Stimulated activated CD8-positive, alpha-beta memory T cell treated with anti-CD3 and anti-CD28 coated beads, Interleukin-7, amount 100 ng/mL, for 4 hours (primary cell): ENCODE measurements at places on chromosomes 3 and 15.

DNA sequence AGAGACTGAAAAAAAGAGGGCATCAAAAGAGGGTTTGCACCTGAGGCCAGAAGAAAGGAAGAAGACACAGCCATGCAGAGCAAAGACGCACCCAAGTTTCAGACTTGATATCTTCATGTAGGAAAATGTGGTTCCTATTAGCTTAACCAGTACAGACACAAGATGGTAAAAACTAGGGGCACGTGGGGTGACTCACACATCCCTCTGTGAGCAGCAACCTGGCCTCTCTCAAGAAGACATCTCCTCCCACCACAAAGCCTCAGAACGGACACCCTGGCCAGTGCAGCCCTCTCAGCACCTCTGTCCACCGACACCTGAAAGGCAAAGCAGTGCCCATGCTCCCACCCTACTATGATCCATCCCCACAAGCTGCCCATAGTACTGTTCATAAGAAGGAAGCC lies 33.3 kb downstream of the GLB1 start:
- peak; percentile 64 for DNase-seq

GRCh38 chr3:171700157-171700556 lies 110.1 kb downstream of the PLD1 start:
- no peak for DNase-seq

DNA sequence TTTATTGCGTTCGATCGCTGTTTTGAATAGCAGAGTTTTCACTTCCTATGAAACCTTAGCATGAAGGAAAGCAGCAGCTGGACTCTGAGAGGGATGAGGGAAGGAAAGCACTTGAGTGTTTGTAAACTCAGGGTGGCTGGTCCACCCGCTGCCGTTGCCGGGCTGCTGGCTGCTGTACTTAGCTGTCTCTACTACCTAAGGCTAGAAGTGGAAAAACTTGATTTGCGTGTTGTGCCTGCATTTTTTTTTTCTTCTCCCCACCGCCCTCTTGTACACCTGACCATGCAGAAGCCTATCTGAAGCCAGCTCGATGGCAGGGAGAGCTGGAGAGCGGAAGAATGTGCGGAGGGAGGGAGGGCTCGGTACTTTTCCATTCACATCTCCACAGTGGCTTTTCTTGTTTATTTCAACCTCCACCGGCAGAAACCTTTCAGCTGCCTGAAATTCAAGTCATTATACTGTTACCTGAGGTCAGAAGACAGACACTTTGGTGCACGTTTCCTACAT lies 4.8 kb upstream of the BCL6 start:
- DNase-seq: no peak

DNA sequence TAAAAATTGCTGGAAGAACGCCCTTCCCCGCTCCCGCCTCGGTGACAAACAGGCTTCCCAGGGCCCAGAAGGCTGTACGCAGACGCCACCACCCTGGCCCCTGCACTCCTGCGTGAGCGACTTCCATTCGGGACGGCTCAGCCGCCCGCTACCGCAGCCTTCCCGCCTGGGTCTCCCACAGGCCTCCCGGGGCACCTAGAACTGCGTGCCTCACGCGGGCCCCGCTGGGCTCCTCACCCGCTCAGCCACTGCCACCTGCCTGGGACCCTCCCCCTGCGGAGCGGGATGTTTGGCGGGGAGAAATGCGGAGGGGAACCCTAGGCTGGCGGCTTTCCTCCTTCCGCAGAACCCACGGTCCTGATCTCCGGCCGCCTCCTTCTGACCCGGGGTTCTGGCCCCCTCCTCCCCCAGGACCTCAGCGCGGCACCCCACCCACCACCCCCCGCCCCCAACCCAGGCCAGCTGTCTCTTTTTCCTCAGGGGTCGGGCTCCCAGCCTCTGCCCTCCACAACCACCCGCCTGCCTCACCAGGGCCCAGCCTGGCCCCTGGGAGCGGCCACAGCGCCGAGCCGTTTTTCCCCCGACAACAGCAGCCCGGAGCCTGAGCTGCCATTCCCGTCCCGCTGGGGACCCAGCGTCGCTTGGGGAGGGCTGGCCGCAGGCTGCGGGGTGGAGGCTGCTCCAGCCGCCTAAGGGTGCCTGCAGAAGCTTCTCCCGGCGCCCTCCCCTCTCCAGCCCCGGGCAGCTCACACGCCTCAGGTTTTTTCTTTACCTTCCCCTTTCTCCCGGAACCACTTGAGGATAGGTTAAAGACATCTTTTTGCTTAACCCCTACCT lies 27.6 kb upstream of the RAB7A start:
- no peak for DNase-seq

DNA sequence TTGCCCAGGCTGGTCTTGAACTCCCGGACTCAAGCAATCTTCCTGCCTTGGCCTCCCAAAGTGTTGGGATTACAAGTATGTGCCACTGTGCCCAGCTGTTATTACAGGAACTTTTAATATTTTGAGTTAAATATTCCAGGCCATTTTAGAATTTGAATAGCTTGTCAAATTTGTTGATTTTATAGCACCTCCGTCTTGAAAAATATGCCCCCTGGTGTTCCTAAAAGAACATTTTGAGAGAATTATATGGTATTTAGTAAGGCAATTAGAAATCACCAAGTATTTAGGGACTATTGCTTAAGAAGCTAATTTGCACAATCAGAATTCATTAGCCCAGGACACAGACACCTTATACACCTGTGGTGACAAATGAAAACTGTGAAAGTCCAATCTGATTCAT lies 23.7 kb downstream of the PDE8A start:
- DNase-seq: no peak

GRCh38 chr3:156036258-156037053 lies 83.9 kb upstream of the KCNAB1 start:
- no peak for DNase-seq

GRCh38 chr3:8632402-8633237 lies 12.0 kb downstream of the SSUH2 start:
- DNase-seq: no peak

DNA sequence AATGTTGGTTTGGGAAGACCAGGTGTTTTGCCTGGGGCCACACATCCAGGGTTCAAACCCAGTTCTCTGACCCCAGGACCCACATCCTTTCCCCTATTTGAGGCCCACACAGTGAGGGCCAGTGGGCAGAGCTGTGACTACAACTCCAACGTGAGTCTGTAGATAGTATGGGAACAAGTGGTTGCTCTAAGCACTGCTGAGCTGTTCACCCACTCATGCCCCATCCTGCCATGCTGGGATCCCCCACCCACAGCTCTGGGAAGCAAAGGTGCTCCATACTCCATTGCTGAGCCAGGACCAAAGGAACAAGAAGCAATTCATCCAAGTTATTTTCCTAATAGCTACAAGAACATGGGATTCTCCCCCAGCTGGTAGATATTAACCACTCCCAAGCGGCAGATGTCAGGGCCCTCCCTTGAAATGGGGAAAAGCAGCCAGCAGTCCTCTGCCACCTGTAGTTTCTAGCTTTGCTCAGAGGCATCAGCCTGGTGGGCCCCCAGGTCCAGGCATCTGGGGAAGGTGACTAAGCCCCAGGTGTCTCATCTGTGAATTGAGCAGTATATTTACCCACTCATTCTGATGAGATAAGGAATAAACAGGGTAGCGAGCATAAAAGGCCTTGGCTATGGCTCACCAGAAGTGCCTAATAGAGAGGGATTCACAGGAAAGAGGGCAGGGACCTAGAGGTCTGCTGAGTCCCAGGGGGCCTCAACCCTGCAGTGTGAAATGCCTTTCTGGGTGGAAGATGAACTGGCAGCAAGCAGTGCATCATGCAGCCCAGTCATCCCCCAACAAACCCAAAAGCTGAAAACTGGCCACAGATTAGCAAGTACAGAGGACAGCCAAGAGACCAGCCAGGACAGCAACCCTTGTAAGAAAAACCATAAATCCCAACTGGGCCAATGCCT lies 33.4 kb downstream of the POC1A start:
- no peak for DNase-seq

GRCh38 chr15:31563421-31563820 lies 236.8 kb downstream of the KLF13 start:
- no peak for DNase-seq
